AG04450 (cell line): ENCODE measurements at places on chromosomes 3 and 15.

DNA sequence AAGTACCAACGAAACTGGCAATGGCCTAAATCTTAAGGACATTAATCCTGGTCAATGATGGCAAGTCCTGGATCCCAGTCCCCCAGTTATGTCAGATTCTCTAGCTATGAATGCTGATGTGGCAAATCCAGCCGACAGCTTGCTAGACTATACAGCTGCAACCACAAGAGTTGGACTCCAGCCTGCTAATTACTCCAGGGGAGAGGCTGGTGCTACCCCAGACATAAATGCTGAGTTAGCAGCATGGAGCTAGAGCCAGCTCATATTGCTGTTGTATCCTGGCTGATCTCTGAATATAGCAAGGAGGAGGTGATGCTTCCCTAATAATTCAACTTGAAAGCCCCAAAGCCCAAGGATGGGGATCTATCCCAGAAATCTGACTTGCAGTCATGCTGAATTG is 207.1 kb downstream of the LRRN1 start:
- DNase-seq, result no peak

DNA sequence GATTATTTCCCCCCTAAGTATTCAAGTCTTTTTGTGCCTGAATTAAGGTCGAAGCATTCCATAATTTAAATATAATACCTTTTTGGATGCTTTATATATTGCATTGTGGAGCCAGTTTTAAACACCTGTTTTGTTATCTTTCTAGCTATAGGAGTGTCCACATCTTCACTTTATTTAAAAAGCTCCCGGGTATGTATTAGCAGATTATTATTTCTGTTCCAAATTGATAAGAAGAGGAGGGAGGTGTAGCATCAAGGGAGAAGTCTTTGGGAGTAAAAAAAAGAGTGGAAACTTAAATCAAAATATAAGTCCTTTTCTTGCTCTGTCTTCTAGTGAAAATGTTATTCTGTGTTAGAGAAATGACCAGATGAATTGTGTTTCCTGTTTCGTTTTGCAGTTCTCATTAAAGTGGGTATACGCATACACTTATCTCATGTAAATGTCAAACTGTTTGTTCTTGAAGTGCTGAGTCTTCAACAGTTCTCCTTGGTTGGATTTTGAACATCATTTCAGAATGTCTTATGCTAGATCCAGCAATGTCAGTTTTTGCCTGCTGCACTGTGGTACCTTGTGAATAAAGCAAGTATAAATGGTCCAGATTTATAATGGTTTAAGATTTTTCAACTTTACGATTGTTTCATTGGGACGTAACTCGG is 105.8 kb downstream of the FNDC3B start:
- DNase-seq, result no peak

DNA sequence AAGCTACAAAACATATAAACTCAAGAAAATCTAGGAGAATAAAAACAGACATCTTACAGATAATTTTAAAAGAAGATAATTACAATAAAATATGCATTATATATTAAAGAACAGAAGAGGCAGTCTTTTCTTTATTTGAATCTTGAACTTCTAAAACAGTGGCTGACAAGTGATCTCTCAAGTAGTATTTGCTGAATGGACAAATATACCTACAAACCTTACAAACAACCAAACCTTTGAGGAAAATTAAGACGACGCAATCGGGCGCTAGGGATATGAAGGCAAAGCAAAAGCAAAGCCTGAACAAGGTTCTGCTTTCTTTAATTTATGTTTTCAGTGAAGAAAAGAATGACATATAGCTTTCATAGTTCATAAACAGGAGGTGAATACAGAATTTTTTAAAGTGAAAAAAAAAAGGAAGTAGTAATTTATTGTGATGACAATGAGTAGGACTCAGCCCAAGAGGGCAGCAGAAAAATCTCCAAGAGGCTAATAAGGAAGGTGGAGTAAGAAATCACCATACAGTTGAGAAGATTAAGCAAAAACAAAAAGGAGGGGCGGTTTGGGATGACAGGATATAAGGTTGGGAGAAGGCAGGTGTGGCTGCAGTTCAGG is 347.8 kb downstream of the TBC1D5 start:
- no peak for DNase-seq

- no peak for DNase-seq
Observed at GRCh38 chr15:98292442-98293240, 332.1 kb downstream of the ARRDC4 start.

DNA sequence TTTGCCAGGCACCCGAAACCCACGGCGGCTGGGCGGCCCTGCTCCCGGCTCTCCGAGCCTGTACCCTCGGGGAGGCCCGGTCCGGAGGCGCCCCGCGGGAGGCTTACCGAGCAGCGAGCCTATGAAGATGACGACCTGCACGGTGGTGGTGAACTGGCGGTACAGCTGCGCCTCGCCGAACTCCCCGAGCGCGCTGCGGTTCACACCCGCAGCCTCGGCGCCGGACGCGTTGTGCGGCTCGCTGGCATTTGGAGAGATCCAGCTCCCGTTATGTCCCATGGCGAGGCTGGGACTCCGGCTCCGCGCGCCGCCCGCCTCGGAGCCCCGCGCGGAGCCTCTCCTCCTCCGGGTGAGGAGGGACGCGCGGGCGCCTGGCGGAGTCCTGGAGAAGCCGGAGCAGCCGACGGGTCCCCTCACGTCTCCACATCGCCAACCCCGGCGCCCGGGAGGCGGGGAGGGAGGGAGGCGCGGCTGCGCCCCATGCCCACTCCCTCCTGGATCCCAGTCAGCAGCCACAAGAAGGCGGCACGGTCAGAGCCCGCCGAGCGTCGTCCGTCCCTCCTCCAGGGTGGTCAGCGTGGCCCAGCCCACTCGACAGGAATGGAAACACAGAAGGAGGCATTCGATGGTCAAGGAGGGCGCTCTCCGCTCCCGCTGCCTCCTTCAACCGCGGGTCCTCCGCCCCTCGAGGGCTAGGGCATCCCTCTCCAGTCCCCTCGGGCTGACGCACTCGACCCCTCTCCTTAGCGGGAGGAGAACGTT is at the start of gene GPR176:
GPR176 (minus strand) TSS at position 519 of the 762 bp plus-strand sequence; CDS start at position 279, 240 bp downstream.
- DNase-seq, result no peak

GRCh38 chr3:46639221-46639620 is 26.9 kb downstream of the FAM240A start:
- DNase-seq, result no peak

DNA sequence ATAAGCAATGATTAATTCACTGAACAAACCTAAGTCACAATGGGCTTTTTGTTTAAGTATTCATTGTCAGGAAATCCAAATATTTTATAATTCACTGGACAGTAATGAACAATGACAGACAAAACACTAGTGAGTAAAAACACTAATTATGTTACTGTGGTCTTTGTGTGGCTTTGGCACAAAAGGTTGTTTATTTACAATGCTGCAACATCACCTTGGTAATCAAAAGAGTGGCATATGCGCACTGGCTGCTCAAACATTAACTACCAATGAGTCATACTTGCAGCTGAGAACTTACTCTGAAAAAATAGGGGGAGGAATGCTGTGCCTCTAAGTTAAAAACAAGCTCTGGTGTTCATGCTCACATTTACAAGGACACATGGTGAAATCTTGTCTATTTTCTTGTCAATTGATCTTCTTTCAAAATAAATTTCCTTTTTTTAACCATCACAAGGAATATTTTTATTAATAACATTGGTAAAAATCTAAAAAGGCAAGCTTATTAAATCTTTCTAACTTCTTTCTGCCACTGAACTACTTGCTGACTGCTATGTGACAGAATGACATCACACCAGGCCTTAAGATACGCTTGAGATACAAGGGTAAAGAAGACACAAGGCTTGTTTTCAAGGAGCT is 85.2 kb upstream of the PPIB start:
- peak; percentile 60 for DNase-seq

GRCh38 chr3:152241142-152242017 is 27.3 kb upstream of the MBNL1 start:
- no peak for DNase-seq

GRCh38 chr3:65479990-65480389 is 558.7 kb downstream of the MAGI1 start:
- no peak for DNase-seq

GRCh38 chr3:126031981-126032471 is 51.9 kb downstream of the SLC41A3 start:
- no peak for DNase-seq

- DNase-seq, result no peak
Observed at GRCh38 chr3:161852744-161853143, 356.1 kb downstream of the OTOL1 start.

GRCh38 chr3:17315897-17316296 is 426.5 kb downstream of the TBC1D5 start:
- DNase-seq, result no peak

DNA sequence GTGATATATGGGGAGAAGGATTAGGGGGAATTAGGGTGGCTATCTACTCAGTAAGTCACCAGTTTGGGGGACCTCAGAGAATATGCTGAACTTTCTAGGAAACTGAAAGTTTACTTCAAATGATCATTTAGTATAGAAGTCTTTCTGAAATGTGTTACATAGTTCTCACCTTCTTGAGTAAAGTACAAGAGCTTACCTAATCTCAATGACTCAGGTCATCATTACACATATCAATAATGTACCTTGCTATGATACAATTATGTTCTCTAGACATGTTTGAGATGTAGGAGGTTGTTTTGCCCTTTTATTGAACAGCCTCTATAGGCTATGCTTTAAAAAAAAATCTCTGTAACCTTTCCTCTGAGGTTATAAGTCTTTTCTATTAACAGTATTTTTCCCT is 50.7 kb downstream of the TMEM41A start:
- DNase-seq, result no peak

DNA sequence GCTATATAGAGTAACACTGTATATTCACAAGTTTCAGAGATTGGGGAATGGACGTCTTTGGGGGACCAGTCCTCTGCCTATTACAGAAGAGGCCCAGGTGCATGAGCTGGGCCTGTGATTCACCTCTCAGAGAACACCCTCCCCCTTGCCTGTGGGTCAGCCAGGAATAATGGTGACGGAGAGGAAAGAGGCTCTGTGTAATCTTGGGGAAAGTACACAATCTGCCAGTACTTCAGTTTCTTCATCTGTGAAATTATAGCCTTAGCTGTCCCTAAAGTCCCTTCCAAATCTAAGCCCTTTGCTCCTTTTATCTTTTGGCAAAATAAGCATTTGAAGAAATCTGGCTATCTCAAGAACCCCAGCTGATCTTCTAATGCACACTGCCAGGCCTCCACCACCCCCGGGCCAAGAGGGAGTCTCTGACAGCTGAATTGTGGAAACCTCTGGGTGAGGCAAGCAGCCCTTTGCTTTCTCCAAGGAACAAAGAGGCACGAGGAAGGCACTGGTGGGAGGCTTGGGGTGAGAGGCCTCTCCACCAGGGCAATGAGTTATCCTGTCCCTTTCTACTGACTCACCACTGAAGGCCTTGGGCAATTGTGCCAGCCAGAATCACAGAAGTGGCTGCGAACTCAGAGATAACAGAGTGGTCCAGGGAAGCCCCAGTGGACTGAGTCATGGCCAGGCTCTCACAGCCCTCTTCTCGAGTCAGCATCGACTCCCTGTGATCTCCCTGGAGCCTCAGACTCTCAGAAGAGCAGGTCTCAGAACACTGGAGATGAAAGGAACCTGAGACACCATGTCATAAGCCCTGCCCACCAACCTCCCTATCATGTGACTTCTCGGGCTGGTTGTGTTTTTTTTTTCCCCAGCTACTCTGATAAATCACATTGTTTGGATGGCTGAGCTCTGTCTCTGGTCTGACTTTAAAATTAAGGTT is 31.8 kb downstream of the CCNL1 start:
- DNase-seq, result peak; percentile 27

DNA sequence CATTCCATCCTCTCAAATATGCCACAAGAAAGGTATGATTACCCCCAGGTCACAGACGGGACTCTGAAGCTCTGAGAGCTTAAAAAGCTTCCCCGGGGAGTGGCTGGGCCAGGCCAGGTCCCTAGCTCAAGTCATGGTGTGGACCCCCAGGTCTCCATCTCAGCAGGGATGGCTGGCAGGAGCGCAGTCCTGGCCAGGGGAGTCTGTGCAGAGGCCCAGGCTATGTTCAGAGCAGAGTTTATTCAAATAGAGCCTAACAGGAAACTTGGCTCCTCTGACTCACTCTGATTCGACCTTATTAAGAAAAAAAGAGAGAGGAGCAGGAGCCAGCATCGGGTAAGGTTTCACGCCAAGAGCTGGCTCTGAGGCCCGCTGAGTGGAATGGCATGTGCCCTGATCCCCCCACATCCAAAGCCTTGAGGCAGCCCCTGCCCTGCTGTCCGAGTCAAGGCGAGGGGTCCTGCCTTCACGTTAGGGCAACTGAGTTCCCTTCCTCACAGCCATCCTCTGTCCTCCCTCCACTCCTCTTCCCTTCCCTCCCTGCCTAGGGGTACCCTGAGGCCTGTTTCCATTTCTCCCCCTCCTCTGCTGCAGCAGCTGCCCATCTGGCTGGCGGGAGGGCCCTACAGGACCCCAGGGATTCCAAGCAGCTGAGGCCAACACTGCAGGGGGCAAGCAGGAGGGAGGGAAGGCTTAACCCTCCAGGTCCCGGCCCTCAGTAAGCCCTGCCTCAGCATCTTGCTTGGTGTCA is 1.9 kb upstream of the LOXL1 start:
- DNase-seq, result peak; percentile 73

DNA sequence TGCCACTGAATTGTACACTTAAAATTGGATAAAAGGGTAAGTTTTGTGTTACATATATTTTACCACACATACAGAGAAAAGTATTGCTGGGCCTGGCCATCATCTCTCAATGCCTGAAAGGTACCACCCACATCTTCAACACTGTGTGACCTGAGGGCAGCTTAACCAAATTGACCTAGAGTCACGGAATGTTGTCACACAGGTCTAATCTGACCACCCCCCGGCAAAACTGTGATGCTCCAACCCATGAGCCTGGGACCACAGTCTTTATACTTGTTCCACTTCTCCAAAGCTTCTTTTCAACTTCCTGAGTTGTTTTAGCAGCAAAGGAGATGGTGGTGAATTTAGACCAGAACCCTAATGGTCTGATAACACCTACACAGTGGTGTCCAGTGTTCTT is 210.3 kb upstream of the TPM1 start:
- DNase-seq, result no peak

- no peak for DNase-seq
Observed at GRCh38 chr3:12724794-12725193, 34.3 kb downstream of the TMEM40 start.

DNA sequence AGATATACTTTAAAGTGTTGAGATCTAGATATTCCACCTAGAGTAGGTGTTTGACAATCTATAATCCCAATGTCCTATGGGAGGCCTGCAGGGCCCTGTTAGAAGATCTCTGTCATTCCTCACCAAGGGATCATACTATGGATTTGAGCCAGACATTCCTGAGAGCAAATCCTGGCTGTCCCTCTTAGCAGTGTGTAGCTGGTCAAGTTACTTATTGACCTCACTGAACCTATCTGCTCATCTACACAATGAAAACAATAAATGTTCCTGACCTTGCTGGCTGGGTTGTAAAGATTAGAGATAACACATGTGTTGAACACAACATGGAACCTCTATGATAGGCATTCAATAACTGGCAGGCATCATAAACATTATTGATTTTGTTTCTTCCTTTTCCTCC is 265.6 kb upstream of the ATP11B start:
- DNase-seq, result no peak

GRCh38 chr3:63753567-63753966 is 65.5 kb upstream of the C3orf49 start:
- no peak for DNase-seq

- no peak for DNase-seq
Observed at GRCh38 chr3:48919215-48920138, 835 bp downstream of the ARIH2 start.

- no peak for DNase-seq
Observed at GRCh38 chr3:67655364-67656121, 1.1 kb upstream of the SUCLG2 start.

- no peak for DNase-seq
Observed at GRCh38 chr3:132382267-132382666, 35.0 kb upstream of the DNAJC13 start.
